ENCODE measurements at places on chromosomes 16 and 17. TPM values are rescaled to one million over a fixed set of nuclear protein-coding genes. Genes with fewer than 3 reads are reported as not detected.

- DNase-seq, result no peak
Measured at GRCh38 chr16:70348991-70349390, 2.3 kb downstream of the DDX19A start.

DNA sequence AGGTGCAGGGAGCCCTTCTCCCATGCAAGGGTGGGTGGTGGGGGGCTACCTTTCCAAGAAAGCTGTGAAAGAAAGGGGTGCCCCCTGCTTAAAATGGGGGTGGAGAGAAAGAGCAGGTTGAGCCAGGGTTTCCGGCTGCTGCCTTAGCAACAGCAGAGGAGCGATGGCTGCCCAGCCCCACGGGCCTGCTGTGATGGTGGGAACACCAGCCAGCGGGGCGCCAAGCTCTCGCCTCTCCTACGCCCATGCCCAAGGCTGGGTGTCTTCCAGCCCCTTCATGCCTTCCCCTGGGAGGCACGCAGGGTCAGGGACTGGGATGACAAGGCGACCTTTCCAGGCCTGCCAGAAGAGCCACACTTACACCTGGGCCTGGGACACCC lies 3.0 kb downstream of the FMNL1 start:
- DNase-seq, result peak; percentile 34

GRCh38 chr16:23871924-23872323 lies 36.1 kb downstream of the PRKCB start:
- no peak for DNase-seq

DNA sequence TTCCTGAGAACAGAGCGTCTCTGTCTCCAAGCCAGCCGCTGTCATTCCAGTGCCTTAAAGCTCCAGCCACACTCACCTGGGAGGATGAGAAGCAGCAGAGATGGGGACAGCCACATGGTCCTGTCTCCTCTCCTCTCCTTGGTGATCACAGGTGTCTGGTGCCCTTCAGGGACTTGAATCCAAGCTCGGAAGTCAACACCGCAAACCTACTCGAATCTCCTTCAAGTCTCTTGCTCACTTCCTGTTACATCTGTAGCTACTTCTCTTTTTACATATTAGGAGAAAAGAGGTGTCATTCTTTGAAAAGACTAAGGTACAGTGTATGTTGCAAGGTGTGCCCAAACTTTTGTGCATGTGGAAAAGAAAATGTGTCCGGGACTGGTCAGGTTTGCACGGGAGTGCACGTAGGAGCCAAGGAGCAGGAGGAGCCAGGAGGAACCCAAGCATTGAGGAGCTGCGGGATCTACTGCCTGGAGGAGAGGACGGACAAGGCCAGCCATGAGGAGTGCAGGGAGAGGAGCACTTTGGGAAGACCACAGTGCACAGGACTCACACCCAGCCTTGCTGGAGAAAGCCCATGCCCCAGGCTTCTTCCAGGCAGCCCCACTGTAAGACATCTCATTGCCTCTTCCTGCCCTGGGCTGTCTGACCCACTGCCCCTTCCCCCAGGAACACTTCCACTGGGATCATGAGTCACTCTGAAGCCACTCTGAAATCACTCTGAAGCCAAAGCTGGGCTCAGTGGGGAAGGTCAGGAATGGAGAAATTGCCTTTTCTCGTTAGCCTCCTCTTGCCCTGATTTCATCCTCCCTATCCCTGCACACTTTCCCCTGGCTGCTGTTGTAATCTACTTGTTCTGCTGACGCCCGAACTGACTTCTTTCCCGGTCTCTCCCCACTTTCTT lies at the start of gene CD300LD:
TSS of gene CD300LD (minus strand) at position 197 of the 904 bp plus-strand sequence. CDS start at position 116, 81 bp downstream.
- DNase-seq, result no peak

- no peak for DNase-seq
Measured at GRCh38 chr17:73139296-73139695, 25.5 kb upstream of the SSTR2 start.

GRCh38 chr16:54164789-54165173 lies 121.8 kb downstream of the IRX3 start:
- no peak for DNase-seq

GRCh38 chr17:37066322-37067255 lies 117.8 kb downstream of the AATF start:
- DNase-seq, result no peak

DNA sequence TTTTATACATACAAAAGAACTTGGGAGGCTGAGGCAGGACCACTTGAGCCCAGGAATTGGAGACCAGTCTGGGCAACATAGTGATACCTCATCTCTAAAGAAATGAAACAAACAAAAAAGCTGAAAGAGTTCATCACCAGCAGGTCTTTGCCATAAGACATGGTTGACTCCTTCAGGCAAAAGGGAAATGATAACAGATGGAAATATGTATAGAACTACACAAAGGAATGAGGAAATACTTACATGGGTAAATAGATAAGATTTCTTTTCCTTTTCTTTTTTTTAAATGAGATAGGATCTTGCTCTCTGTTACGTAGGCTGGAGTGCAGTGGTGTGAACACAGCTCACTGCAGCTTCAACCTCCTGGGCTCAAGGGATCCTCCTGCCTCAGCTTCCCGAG lies 165.3 kb downstream of the PARN start:
- no peak for DNase-seq

- DNase-seq, result peak; percentile 73
Measured at GRCh38 chr17:32486111-32486700, 587 bp upstream of the CDK5R1 start.

DNA sequence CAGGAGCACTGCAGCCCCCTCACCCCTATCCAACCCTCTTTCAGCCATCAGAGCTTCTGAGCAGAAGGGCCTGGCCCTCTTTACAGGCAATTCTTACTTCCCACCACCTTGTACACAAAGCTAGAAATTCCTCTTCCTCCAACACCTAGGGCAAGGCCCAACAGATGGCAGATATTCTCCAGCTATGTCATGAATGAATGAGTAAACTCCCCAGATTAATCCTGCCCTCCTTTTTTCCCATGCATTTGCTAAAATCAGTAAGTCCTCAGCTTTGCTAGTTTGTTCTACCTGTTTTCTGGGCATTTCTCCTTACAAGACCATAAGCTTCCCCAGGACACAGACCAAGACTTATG lies 20.4 kb upstream of the MRPS23 start:
- no peak for DNase-seq

- DNase-seq, result peak; percentile 71
Measured at GRCh38 chr16:84088695-84089395, 27.9 kb downstream of the MBTPS1 start.

DNA sequence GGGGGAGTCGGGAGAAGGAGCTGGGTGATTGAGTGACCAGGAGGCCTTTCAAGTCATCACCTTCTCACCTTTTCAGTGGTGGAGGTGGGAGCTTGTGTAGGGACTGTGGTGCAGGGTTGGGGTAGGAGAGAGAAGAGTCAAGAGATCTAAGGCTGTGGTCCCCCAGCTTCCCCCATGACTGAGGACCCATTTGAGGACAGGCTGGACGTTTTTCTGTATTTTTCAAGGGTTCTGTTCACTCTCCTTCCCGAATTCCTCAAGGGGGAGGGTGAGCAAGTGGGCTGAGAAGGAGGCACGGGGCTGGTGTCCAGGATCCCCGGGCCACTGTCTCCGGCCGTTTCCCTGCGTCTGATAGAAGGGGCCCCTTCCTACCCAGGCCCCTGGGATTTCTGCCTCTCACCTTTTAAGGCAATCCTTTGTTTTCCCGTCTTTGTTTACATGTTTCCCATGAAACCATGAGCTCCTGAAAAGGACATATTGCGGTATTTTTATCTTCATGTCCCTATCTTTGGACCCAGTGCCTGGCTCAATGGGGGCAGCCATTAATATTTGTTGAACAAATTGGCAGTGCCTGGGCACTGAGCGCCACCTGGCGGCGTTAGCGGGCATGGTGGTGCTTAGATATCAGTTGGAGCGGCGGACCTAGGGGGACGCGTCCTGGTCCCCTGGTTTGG lies 9.2 kb upstream of the CD300A start:
- DNase-seq, result peak; percentile 87

GRCh38 chr17:19904412-19904811 lies 36.7 kb upstream of the ULK2 start:
- DNase-seq, result no peak

DNA sequence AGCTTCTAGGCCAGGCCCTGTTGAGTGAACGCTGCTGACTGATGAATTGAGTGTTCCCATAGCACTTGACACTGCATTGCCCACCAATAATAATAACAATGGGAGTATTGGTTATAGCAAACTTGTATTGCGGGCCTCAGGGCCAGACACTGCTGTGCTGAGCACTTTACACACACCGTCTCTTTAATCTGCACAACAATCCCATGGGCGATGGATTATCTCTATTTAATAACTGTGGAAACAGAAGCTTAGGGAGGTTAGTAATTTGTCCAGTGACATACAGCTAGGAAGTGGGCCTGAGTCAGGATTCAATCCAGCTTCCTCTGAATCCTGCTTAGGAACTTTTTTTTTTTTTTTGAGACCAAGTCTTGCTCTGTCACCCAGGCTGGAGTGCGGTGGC lies 11.2 kb downstream of the ARHGAP23 start:
- no peak for DNase-seq

DNA sequence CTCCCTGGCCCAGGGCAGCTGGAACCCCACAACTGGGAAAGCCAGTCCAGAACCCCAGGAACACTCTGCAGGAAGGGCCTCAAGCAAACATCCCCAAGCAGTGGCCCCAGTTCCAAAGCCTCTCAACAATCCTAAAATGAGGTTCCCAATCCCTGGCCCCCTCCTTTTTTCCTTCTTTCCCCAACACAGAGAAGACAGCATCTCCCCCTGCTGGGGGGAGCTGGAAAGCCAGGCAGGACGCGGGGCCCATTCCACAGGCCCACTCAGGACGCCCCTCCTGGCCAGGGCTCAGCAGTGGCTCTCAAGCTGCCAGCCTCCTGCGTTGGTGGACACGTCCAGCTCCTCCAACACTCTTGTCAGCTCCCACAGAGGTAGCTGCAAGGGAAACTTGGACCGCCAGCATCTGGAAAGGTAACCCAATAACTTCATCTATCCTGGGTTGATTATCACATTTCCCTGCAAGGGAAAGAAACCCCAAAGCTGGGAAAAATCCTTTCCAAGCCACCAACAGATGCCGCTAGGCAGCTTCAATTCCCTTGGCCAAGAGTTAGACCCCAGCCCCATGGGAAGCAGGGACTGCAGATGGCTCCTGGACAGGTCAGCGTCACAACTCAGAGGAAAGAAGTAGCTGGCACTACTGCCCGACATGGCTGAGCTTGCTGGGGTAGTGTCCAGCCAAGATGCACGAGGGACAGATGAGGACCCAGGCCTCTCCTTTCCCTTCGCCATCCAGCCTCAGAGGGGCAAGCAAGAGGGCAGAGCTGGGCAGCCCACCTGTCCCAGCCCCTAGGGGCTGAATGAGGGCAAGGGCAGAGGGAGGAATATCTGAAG lies 7.6 kb downstream of the HDAC5 start:
- peak; percentile 40 for DNase-seq

GRCh38 chr16:58098207-58099096 lies 30.7 kb downstream of the CFAP20 start:
- no peak for DNase-seq

GRCh38 chr17:14986127-14986526 lies 279.0 kb downstream of the PMP22 start:
- DNase-seq, result no peak

Gene TAOK1
- 76.9 TPM for total RNA-seq

Gene NPIPA3
- total RNA-seq, result 3.1 TPM

Gene ICAM2
- total RNA-seq, result 91.0 TPM

Gene KRTAP9-2
- not detected for total RNA-seq

Gene GOT2
- total RNA-seq, result 21.1 TPM

Gene TBC1D10B
- 43.0 TPM for total RNA-seq
